ENCODE measurements at places on chromosomes 11 and 22. TPM values are rescaled to one million over a fixed set of nuclear protein-coding genes. Genes with fewer than 3 reads are reported as not detected.

Gene FGF19
- total RNA-seq: not detected

Gene TENM4
- 5.0 TPM for total RNA-seq

Gene PHF21B
- total RNA-seq: 0.66 TPM

DNA sequence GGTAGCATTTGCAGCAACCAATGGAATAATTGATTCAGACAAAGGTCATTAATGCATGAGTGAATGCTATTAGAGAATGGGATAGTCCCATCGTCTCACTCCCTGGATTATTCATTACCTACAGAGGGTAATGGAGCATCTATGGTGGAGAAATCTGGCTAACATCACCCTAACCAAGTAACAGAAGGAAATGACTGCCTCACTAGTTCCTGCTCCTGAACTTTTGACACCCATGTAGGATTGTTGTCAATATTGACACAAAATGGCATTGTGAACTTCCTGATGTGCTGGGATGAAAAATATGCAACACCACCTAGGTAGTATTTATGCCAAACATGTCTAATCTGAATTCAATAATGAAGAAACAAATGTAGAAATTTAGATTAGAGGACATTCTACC lies 44.0 kb upstream of the KIRREL3 start:
- DNase-seq: no peak
- no peaks in the 10 kb centered on the region for H3K36me3 ChIP-seq
- no peak overlapping the region for H3K4me3 ChIP-seq
- no peaks in the 10 kb centered on the region for H3K4me1 ChIP-seq
- no peak overlapping the region for H3K27ac ChIP-seq
